ENCODE measurements at places on chromosomes 6 and 20. TPM values are rescaled to one million over a fixed set of nuclear protein-coding genes. Genes with fewer than 3 reads are reported as not detected.

The GLP1R gene
- not detected for total RNA-seq

The CDKAL1 gene
- 30.5 TPM for total RNA-seq

The TTK gene
- 54.8 TPM for total RNA-seq

The HLA-DQA1 gene
- total RNA-seq = 0.43 TPM

The OR2H2 gene
- total RNA-seq = not detected

The KIF25 gene
- total RNA-seq = 0.14 TPM

The TMEM14A gene
- 4.8 TPM for total RNA-seq

The SAMD3 gene
- total RNA-seq = 9.6 TPM

Data from placental pericyte (primary cell).